GOT3 (cell line): ENCODE measurements at places on chromosomes 11 and 22.

GRCh38 chr11:121510438-121510837, 57.7 kb upstream of the SORL1-AS1 start:
- DNase-seq, result no peak

DNA sequence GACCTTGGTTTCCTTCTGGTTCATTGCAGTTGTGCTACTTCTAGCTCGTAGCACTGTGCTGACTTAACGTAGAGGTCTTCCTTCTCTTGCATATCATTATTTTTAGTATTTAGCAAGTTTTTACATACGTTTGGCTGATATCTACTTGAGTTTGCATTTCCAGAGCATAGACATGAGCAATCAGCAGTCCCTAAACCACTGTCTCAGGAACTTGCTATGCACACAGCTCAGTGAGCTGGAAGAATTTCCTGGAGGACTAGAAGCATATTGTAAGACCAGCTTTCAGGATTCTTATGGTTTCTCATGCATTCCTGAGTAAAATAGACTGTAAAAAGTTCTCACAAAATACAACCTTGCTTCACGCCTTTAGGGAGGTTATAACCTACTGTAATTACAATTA, 226.7 kb upstream of the PDGFD start:
- no peak for DNase-seq

DNA sequence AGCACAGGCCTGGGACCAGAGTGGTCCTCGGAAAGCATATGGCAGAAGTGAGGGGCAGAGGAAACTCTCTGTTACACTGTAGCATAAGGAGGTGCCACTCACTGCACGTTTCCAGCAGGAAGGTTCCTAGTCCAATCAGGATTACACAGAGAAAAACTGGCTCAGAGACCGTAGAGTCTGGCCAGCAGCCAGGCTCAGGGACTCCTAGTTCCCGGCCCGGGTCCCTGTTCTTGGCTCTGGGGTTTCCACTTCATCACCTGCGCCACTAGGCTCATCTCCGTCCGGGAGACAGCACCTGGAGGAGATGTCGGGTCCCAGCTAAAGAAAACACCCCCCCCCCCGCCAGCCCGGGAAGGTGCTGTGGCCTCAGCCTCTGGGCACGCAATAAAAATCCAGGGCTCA, 1.1 kb downstream of the TTLL12 start:
- DNase-seq, result no peak

GRCh38 chr11:64754919-64755662, 4.7 kb downstream of the PYGM start:
- no peak for DNase-seq

DNA sequence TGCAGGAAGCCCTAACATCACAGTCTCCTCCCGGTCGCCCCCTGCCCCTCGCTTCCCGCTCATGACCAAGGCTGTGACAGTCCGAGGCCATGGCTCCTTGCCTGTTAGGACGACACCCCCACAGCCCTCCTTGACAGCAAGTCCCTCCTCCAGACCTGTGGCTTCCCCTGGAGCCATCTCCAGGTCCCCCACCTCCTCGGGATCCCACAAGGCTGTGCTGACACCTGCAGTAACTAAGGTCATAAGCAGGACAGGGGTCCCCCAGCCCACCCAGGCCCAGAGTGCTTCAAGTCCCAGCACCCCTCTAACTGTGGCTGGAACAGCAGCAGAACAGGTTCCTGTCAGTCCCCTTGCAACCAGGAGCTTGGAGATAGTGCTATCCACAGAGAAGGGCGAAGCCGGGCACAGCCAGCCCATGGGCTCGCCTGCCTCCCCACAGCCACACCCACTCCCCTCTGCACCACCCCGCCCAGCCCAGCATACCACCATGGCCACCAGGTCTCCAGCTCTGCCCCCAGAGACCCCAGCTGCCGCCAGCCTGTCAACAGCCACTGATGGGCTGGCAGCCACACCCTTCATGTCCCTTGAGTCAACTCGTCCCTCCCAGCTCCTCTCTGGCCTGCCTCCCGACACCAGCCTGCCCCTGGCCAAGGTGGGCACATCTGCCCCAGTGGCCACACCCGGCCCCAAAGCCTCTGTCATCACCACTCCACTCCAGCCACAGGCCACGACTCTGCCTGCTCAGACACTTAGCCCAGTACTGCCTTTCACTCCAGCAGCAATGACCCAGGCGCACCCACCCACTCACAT, 63.2 kb downstream of the OTOG start:
- no peak for DNase-seq

- no peak for DNase-seq
Measured at GRCh38 chr11:116232364-116232828, 540.4 kb downstream of the BUD13 start.

- DNase-seq, result no peak
Measured at GRCh38 chr11:15707194-15707593, 592.5 kb downstream of the INSC start.

GRCh38 chr11:119473226-119473625, 50.3 kb upstream of the THY1 start:
- no peak for DNase-seq

DNA sequence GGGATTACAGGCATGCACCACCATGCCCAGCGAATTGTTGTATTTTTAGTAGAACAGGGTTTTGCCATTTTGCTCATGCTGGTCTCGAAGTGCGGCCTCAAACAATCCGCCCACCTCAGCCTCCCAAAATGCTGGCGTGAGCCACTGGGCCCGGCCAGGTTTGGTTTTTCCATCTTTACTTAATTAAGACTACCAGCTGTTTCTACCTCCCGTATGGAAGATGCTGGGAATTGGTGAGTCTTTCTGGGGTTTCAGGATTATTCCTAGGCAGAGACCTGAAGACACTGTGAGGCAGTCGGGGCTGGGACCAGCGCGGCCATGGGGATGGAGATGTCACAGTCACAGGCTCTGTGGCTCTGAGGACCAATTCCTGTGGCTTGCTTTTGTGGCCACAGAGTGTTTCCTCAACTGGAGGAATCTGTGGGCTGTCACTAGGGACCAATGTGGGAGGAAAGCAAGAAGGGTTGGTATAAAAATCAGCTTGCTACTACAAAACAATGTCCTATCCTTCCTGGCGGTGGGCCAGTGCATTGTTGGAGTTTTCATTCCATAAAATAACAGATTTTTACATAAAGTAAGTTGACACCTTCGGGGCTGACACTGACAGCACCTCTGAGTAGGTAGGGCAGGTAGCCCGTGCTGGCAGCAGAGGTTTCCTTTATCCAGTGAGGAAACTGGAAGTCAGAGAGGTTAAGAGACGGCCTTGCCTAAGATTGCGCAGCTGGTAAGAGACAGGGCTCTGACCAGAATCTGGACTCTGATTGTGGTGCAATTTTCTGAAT, 8.4 kb upstream of the FTH1 start:
- no peak for DNase-seq

- DNase-seq, result no peak
Measured at GRCh38 chr11:36356201-36356600, 60.1 kb downstream of the PRR5L start.

DNA sequence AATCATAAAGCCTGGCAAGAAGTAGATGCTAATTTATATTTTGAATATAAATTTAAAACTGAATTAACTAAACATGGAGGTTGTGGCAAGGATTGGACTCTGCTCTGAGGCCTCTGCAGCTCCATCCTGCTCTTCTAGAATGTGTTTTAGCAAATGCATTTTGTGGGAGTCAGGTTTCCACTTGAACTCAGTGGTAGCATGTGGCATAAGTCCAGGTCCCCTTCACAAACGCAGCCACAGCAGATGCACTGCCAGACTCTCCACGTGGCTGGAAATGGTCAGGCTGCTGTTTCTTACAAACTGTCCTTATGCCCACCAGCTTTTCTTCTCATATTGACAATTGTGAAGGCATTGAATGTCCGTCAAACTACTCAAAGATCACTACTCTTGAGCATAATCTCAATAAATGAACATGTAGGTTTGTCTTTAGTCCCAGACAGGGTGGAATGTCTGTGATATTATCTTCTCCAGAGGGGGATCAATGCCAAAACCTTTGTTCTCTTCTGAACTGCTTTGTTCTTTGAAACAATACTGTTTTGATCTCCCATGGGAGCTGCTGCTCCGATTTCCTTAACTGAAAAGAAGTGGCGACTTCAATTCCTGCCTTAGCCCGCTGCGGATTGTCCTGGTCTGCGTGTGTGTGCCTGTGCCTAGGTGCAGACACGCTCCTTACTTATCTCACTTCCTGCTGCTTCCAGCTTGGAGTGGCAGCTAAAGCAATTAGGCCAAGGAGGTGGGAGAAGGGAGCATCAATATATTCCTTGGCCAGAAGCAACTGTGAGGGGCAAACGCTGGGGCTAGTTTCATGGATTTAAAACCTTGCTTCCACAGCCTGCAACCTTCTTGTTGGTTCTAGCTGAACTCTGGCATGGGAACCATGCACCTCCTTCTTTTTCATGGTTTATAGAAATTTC, 24.2 kb downstream of the EIF4G2 start:
- no peak for DNase-seq

GRCh38 chr22:36480941-36481392, 473 bp downstream of the TXN2 start:
- no peak for DNase-seq

GRCh38 chr11:118002010-118002540, 15.9 kb downstream of the IL10RA start:
- no peak for DNase-seq

DNA sequence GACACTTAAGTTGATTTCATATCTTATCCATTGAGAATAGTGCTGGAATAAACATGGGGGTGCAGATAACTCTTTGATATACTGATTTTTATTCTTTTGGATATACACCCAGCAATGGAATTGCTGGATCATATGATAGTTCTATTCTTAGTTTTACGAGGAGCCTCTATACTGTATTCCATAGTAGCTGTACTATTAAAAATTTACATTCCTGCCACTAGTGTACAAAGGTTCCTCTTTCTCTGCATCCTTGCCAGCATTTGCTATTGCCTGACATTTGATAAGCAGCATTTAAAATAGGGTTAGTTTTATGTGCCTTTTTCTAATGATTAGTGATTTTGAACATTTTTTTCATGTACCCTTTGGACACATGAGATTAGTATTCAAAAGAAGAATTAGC, 554.2 kb downstream of the JRKL start:
- no peak for DNase-seq

DNA sequence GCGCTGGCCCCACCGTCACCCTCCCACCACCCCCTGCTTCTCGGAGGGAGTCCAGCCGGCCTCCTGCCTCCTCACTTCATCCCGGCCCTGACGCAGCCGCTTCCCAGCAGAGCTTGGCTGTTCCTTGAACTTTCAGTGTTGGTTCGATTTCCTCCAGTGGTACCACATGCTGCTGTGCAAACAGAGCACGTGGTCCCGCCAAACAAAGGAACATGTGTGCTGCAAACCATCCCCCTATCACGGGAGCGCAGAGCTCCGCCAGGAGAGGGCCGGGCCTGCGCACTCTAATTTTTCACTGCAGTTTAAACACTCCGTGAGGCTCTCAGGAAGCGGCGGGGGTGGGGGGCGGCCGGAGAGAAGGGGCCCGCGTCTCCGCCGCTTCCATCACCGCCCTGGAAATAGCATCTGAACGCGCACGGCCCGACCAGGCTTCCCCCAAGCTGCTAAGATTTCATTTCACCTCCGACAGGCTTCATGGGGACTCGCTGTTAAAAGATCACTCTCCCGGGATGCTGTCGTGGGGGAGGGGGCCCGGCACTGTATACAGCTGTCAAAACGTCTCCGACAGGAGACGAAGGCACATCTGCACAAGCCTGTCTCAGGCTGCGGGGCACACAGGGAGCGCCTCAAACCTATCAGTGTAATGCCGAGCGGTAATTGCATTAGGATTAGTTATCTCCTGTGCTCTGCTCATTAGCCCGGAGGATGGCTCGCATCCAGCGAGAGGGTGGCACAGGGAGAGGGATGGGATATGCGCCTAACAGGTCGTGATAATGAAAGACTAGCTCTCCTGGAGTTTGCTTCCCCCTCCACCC, 269.9 kb upstream of the SORL1-AS1 start:
- DNase-seq, result no peak

- no peak for DNase-seq
Measured at GRCh38 chr22:27677905-27678458, 123.6 kb downstream of the MN1 start.

GRCh38 chr11:28924004-28924403, 815.8 kb downstream of the METTL15 start:
- DNase-seq, result no peak

GRCh38 chr11:19912958-19913892, 200.6 kb downstream of the NAV2 start:
- DNase-seq, result no peak

DNA sequence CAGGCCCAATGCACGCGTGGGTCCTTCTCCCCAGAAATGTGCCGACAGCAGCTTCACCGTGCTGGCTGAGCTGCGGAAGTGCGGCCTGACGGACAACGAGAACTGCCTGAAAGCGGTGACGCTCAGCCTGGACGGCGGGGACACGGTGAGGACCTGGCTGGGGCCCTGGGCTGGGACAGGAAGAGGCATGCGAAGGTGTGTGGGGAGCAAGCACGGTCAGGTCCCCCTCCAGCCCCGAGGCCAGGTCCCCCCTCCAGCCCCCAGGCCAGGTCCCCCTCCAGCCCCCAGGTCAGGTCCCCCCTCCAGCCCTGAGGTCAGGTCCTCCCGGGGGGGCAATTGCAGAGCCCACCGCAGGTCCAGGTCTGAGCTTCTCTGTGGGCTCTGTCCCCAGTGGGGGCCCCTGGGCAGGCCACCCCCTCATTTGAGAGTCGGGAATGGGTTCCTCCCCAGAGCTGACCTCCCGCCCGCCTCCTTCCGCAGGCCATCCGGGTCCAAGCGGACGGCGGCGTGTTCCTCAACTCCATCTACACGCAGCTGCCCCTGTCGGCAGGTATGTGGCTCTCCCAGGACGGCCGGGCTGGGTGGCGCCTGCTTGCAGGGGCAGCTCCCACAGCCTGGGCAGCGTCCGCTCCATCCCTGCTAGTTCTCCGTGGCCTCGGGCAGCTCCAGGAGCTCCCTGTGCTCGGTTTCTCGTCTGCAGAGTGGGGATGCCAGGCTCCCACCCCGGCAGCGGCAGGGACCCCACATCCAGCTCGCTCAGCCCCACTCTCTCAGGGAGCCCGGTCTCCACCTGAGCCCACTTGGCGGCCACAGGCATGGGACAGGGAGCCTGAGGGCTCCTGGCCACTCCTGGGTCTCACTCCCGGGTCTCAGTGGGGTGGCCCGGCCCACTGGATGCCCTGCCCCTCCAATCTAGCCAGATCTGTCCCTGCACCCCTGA, 7.9 kb downstream of the MUC5B start:
- DNase-seq, result no peak

DNA sequence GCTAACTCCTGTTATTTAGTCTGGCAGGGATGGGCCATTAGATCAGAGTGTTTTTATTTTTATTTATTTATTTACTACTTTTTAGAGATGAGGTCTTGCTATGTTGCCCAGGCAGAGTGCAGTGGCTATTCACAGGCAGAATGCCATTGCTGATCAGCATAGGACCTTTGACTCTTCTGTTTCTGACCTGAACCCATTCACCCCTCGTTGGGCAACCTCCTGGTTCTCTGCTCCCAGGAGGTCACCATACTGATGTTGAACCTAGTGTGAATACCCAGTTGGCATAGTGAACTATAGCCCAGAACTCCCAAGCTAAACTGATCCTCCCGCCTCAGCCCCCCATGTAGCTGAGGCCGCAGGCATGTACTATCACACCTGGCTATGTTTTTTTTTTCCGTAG, 16.5 kb upstream of the CECR2 start:
- DNase-seq, result no peak
